ENCODE measurements at places on chromosomes 5 and 9.

GRCh38 chr9:127803507-127804352 lies 1.0 kb downstream of the FPGS start:
- no peak for DNase-seq

GRCh38 chr9:85742597-85742936 lies 813 bp upstream of the AGTPBP1 start:
- DNase-seq: no peak

DNA sequence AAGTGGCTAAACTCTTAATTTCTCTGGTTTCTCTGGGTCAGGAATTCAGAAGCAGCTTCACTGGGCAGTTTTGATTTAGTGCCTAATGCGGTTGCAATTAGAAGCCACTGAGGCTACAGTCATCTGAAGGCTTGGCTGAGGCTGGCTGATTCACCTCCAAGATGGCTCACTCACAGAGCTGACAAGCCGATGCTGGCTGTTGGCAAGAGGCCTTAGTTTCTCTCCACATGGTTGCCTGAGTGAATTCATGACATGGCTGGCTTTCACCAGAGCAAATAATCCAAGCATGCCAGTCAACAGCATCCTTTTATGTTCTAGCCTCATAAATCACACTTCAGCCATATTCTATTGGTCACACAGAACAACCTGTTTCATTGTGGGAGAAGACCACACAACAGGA lies 2.8 kb upstream of the CDK7 start:
- no peak for DNase-seq

DNA sequence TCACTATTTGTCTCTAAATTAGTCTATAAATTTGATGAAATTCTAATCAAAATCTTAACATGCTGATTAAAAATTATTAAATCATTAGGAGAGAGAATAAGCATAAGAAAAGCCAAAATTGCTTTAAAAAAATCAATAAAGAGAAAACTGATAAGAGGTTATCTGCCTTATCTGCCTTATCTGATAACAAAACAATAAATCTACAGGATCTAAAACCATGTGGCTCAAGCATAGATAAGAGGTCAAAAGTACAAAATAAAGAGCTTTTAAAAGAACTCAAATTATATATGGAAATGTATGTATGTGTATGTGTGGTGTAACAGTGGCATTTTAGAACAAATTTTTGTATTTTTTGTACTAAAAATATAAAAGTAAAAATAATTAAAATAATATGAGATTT lies 18.6 kb downstream of the TRIM14 start:
- no peak for DNase-seq

DNA sequence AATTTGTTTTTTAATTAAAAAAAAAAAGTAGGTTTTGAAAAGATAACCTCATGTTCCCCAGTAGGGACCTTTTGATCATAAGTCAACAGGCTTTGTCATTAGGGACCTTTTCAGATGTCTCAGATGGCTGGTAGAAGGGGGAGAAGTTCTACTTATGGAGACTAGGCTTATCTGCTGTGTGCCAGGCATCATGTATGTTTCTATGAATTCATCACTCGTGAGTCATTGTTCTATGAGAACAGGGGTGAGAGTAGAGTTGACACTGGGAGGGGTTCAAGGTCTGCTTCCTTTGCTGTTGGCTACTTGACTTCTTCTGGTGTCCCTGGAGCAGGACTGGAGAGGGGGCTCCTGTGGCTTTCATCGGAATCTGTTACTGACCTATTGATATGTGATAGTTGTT lies 138.8 kb downstream of the KDM4C start:
- DNase-seq: no peak

- DNase-seq: no peak
Measured at GRCh38 chr9:74095925-74096324, 401.2 kb upstream of the RORB start.

GRCh38 chr9:5513966-5514616 lies 3.8 kb downstream of the PDCD1LG2 start:
- no peak for DNase-seq

GRCh38 chr5:61519728-61520277 lies 187.7 kb downstream of the ZSWIM6 start:
- DNase-seq: no peak

DNA sequence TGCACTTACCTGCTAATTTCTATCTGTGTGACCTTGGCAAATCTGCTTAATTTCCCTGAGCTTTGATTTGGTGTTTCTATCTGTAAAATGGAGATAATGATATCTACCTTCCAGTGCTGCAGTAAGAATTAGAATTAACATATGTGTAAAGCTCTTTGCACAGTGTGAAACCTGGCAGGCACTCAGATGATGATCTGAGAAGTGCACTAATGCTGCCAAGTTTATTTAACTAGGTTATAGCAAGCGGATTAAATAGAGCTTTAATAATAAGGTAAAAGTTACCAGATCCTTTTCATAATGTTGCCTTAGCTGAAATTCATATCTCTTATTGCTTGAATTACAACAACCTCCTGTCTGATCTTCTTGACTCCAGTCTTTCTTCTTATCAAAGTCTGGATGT lies 315.3 kb upstream of the CD180 start:
- DNase-seq: no peak

GRCh38 chr9:36249189-36249588 lies 9.1 kb downstream of the GNE start:
- DNase-seq: no peak

DNA sequence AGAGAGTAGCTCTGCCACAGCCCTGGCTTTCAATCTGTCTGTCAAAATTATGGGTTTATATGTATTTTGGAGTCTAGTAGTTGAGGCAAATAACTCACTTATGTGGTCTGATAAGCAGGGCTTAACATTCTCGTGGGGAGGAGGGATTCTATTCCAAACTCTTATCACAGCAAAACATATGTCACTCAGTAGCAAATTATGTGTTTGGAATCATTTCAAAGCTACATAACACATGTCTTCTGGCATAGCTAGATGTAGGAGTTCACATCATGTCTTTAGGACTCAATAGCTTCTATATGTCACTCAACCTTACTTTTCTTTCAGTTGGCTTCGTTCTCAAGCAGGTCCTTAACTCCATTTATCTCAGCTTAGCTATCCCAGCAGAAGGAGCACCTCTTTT lies 144.5 kb upstream of the SEMA6A start:
- no peak for DNase-seq

DNA sequence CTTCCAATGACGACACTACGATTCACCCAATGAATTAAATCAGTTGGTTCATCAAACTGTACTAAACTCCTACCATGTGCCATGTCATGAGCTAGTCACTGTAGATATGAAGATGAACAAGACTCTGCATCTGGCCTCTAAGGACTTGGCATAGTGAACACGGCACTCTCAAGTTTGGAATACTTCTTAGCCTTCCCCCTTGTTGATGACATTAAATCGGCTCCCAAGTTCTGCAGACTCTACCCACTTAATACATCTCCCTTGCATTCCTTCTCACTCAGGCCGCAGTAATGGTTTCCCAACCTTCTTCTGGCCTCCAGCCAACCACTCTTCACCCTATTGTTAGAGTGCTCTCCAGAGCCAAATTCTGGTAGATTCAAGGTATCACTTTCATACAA lies 184.7 kb downstream of the MAPKAP1 start:
- DNase-seq: no peak

DNA sequence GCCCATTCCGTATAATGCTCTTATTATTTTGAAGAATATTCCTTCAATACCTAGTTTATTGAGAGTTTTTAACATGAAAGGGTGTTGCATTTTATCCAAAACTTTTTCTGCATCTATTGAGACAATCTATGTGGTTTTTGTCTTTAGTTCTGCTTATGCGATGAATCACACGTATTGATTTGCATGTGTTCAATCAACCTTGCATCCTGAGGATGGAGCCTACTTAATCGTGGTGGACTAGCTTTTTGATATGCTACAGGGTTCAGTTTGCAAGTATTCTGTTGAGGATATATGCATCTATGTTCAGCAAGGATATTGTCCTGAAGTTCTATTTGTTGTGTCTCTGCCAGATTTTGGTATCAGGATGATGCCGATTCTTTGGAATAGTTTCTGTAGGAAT lies 1070.3 kb upstream of the CDH18 start:
- DNase-seq: no peak
